Urinary bladder (tissue), 4 donors: ENCODE measurements at places on chromosomes 4 and X. TPM values are rescaled to one million over a fixed set of nuclear protein-coding genes. Genes with fewer than 3 reads are reported as not detected.

GRCh38 chr4:184104419-184105101 is 113.1 kb downstream of the ENPP6 start:
- no peak for DNase-seq

- DNase-seq: no peak
These were observed 425 bp downstream of the SYTL5 start for GRCh38 chrX:38006778-38007177.

DNA sequence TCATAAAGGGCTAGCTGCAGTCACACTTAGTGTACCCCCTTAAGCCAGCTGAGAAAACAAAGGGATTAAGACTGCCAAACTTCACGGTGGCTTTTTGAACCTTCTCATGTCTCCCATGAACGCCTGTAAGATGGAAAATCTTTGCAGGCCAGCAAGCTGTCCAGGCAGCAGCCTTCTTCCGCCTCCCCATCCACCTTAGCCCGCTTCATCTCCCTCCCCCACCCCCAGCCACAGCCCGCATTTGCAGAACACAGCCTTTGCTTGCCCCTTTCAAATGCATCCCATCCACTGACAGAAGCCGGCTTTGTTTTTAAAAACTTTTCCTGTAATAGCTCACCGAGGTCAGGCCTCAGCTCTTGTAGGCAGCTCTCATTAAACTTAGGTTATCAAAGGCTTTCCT is 113.8 kb upstream of the FAM9B start:
- DNase-seq: no peak

DNA sequence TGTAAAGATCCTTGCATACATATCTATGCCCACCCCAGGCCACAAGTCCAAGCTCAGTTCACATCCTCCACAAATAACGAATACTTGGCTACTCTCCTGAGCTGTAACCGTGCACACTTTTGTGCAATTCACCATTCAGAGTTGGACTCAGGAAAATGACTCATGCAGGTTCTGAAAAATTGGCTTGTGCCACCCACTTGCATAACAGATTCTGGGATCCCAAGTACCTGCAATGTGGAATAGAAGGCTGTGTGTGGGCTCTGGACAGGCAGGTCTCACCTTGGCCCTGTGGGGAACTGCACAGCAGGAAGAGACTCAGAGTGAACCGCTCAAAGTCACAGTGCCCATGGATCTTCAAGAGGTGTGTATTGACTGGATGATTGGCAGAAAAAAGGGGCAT is 502.7 kb downstream of the PACRGL start:
- DNase-seq: no peak

DNA sequence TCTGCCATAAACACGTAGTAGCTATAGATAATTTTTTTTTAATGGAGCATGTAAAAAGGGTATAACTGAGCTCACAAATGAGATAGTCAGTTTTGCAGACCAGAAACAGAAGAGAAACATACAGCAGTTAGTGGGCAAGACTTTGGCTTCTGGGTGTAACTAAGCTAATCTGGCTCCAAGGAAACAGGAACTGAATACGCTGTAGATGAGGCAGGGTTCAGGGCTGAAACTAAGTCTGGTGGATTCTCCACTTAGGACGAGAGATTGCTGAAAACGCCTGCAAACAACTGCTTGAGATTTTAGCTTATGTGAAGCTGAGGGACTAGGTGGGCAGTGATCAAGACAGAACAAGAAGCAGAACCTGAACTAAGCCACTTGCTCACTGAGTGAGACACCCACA is 91.7 kb downstream of the SMIM20 start:
- DNase-seq: no peak

DNA sequence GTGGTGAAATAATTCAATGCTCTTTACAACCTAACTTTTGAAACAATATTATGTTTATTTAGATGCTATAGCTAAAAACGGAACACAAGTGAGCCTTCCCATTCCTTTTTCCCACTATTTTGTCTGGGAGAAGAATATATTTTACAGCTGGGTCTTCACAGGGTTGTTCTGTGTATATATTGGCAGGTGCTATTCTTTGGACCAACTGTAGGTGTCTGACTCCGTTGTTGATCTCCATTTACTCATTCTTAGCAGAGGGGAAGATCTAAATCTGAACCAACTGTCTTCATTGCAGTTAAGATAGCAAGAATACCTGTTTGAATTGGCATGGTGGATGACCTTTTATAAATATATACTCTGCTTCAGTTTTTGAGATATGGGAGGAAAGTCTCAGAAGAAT is 257.4 kb downstream of the CFAP299 start:
- no peak for DNase-seq

- no peak for DNase-seq
These were observed 1.9 kb upstream of the DUSP9 start for GRCh38 chrX:153645151-153645550.

GRCh38 chr4:124321364-124321763 is 391.2 kb downstream of the ANKRD50 start:
- no peak for DNase-seq

- no peak for DNase-seq
These were observed 27.9 kb upstream of the PAPSS1 start for GRCh38 chr4:107747748-107748486.

DNA sequence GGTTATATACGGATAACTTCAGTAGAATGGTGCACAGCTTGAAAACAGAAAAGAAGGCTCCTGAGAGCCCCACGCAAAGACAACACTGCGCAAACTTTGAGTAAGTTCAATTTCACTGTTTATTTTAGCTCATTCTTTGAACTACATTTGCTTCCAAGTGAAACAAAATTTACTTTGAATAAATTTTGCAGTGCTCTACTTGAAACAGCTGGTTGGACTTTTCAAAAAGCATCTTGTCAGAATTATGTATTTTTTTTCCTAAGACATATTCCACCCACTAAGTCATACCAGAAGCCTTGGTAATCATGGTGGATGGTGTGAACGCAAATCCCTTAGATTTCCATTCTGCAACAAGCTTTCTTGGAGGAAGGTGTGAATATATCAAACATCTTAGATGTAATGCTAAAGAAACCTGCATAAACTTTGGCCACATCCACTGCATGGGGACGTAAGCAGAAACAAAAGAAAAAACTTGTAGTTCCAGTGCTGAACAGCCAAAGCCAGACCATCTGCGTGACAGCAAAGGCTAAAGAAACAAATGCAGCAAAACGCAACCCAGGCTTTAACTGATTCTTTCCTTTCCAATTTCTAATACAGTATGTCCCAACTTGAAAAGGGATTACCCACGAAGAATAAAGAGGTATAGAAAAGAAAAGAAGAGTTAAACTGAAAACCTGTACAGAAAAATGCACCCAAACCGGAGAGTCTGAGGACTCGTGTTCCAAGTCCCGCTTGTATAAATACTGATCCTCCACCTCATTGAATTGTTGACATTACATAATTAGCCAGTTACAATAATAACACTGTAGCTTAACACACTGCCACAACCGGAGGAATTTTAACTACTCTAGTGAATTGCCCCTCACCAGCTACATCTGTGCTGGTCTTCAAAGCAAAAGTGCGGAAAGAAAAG is 90.9 kb downstream of the SH3RF1 start:
- DNase-seq: no peak

GRCh38 chrX:43882294-43882681 is at the start of gene MAOB:
MAOB (minus strand) TSS chrX:43882450; CDS start chrX:43882299, 151 bp downstream.
- DNase-seq: no peak

DNA sequence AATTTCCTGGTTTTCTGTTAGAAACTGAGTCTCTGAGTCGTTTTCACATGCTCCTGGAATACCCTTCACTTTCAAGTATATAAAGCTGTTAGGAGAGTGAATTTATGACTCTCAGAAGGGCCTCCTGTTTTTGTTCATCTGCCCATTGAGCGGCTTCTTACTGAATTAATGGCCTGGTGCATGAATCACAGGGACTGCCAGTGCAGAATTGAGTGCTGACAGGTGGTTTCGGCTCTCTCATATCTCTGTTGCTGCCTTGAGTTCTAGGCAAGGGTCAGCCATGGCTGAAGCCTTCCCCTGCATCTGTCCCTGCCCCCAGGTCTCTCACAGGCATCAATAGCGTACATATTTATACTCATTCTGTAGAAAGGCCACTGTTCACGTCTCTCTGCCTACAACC is 22.7 kb upstream of the SEPSECS start:
- no peak for DNase-seq

GRCh38 chr4:46870411-46870810 is 38.6 kb downstream of the COX7B2 start:
- DNase-seq: no peak

DNA sequence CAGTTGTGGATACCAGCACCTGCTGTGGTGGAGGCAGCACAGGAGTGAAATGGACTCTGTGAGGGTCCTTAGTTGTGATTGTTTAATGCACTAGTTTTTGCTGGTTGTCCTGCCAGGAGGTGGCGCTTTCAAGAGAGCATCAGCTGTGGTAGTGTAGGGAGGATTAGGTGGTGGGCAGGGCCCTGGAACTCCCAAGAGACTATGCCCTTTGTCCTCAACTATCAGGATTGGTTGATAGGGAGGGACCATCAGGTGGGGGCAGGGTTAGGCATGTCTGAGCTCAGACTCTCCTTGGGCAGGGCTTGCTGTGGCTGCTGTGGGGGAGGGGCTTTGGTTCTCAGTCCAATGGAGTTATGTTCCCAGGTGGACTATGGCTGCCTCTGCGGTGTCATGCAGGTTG is 121.9 kb downstream of the RRAGB start:
- DNase-seq: no peak

DNA sequence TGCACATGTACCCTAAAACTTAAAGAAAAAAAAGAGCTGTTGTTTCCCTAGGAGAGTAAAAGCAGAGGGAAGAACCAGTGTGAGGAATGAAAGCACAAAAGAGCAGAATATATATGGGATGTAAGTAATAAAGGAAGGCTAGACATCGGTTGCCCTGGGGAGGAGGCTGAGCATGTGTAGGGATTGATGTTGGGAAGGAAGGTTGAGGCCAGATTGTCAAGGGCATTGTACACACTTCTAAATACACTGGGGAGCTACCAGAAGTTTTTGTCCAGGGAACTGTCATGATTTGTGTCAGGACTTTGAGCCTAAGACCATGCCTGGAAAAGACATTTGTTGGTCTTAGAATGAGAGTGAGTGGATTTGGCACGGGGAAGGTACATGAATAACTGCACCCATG is 467.1 kb downstream of the GPAT3 start:
- no peak for DNase-seq

- DNase-seq: no peak
These were observed 383 bp downstream of the DUSP21 start for GRCh38 chrX:44844204-44844603.

DNA sequence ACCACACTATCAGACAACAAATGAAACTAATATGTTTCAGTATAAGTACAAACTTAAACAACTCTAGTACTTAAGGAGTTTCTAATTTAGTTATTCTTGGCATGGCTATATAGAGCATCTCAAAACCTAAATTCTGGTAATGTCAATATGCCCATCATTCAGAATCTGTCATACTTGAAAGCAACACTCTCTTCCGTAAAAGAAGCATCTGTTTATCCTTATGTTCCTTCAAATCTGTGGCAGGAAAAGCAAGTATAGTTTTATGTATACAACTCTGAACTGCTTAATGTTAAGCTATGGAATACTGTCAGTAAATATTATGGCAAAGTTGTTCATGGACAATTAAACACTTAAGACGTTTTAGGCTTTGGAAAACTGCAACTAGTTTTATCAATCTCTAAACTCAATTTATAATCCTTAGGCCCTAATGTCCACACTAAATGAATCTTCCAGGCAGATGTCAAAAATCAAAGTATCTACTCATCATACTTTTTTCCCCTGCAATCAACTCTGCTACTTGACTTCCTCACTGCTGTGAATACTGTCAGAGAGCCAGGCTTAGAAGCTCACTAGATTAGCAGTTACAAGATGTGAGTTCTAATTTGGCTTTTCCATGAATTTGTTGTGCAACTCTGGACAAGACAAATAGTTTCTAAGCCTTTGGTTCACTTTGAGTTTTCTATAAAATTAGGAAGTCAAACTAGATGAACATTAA is 109.4 kb downstream of the SCLT1 start:
- no peak for DNase-seq

DNA sequence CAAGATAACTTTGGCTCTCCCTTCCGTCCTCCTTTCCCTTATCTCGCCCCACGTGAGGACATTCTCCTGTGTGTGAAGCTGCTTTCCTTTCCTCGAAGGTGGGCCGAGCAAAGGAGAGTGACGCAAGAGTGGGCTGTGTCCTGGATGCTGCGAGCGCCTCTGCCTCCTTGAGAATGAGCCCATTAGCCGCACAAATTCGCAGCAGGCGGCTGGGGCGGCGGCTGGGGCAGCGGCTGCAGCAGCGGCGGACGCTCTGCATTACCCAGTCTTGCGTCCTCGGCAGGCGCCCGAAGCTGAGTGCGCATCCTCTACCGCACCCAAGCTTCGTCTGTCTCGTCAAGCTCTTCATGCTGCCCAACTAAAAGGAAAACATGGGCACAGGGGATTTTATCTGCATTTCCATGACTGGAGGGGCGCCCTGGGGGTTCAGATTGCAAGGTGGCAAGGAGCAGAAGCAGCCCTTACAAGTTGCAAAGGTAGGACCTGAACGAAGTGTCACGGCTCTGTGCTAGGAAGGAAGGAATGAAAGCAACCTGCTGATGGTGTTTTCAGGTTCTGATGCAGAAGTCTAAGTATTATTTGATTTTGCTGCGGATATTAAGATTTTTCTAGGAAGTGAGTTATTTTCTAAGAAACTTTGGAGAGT is at the start of gene SYNPO2:
TSS of gene SYNPO2 (plus strand) at position 189 of the 646 bp plus-strand sequence. CDS start at position 372, 183 bp downstream.
- DNase-seq: peak; percentile 78

DNA sequence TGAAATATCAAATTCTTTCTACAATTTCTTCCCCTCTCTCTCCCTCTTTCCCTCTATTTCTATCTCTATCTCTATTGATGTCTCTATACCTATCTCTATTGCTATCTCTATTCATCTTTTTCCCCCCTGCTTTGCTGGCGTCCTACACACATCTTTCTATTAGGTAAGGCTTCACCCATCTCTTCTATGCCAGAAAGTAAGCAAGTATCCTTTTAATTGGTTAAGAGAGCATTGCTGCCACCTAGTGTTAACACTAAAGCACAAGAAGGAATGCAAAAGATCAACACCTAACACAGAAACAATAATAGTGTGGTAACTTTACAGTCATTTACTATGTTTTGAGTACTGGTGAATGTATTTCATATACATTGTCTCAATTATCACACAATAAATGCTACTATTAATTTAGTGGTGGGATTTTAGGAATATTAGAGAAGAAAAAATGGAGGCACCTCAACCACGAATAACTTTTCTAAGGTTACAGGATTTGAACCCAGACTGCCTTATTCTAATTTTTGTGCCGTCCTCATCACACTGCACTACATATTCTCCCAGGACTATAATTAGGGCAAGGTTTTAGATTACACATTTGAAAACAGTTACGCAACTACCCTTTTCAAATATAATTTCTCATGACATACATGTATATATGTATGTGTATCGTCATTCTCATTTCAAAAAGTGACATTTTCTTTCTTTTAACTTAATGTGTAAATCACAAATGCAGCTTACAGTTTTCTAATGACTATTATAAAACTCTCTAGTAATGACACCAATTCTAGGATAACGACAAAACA is 3.7 kb upstream of the C4orf36 start:
- no peak for DNase-seq

- DNase-seq: no peak
These were observed 129.5 kb downstream of the PABPC4L start for GRCh38 chr4:134072137-134072536.

The MEPE gene
- not detected for total RNA-seq

The DNAAF6 gene
- not detected for total RNA-seq

The HDX gene
- total RNA-seq: 15.9 TPM

The UGT8 gene
- 2.0 TPM for total RNA-seq

The HAND2 gene
- 14.5 TPM for total RNA-seq

The GPR34 gene
- 27.5 TPM for total RNA-seq
